Left cardiac atrium (tissue), 4 donors: ENCODE measurements at places on chromosomes 1 and 21.
A peak's percentile ranks its signal among the peaks of the same experiment; 100 is the strongest.

DNA sequence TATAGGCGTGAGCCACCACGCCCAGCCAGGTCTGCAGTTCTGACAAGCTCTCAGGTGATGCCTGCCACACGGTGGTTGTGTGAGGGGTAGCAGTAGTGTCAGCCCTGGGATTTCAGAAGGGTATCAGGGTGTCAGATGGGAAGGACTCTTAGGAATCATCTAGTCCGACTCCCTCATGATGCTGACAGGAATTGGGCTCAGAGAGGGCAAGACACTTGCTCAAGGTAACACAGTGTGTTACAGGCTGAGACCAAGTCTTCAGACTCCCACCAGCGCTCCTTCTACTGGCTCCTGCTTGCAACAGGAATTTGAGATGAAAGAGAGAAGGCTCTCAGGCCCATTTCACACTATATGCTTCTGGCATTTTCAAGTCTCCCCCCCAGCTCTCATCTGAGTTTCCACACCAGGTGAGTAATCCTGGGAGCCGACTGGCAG, 6.9 kb downstream of the HTR1D start:
- DNase-seq: no peak

DNA sequence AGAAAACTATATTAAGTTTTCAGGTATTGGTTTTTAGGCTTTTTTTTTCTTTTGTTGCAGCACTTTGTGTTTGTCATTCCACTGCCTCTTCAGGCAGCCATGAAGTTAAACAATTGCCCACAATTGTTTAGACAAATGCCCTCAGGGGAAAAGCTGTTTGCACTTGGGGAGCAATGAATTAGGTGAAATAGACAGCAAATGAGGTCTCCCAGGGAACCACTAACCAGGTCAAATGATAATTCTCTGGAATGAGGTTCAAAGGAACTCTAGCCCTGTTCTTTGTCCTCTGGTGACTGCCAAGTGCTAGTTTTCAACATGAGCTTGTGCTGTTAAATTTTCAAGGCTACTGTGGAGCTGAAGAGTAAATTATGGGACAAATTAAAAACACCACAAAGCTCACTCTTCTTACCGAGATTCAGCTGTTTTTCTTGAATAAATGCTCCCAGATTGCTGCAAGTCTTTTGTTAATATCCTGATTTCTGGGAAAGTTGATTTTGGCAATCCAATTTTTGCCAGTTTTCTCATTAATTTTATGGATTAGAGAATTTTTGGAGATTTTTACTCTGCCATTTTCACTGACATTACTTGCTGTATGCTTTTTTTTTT, 15.1 kb upstream of the MAB21L3 start:
- DNase-seq: no peak

- no peak for DNase-seq
These were observed 36.2 kb downstream of the CASQ2 start for GRCh38 chr1:115732316-115732715.

DNA sequence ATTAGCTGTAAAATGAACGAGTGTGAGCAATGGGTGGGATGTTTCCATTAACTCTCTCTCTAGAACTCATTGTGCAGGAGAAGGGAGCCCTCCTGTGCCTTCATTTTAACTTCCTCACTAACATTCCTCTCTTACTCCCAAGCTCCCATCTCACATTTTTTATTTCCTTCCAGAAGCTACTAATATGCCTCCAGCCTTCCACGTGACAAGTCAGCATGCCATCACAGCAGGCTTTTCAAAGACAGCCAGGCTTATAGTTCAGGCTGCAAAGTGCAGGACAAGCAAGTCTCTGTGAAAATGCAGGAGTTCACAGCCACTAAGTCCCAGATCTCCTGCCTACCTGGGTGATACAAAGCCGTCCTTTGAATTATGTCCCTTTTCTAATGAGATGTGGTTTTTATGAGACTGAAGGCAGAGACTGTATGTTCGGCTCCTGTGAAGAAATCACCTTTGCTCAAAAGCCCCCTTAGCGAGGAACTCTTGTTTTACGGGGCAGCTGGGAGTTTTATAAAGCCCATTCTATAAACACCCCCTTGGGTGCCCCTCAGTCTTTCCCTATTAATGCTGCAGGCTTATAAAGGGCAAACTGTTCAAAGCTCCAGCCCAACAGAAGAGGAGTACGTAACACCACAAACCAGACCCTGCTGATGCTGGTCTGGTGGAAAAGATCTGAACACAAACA, 14.8 kb upstream of the ANGPTL7 start:
- DNase-seq: no peak

GRCh38 chr1:6591222-6591621, 11.4 kb downstream of the ZBTB48 start:
- no peak for DNase-seq

DNA sequence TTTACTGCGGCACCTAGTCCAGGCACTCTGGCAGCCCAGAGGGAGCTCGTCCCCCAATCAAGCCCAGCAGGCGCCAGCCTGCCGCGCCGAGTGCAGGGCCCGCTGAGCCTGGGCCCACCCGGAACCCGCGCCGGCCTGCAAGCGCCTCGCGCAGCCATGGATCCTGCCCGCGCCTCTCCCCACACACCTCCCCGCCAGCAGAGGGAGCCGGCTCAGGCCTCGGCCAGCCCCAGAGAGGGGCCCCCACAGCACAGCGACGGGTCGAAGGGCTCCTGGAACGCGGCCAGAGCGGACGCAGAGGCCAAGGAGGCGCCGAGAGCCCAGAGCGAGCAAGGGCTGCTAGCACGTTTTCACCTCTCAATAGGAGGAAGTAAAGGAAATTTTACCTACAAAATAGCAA, 767.0 kb downstream of the MRPL39 start:
- no peak for DNase-seq

DNA sequence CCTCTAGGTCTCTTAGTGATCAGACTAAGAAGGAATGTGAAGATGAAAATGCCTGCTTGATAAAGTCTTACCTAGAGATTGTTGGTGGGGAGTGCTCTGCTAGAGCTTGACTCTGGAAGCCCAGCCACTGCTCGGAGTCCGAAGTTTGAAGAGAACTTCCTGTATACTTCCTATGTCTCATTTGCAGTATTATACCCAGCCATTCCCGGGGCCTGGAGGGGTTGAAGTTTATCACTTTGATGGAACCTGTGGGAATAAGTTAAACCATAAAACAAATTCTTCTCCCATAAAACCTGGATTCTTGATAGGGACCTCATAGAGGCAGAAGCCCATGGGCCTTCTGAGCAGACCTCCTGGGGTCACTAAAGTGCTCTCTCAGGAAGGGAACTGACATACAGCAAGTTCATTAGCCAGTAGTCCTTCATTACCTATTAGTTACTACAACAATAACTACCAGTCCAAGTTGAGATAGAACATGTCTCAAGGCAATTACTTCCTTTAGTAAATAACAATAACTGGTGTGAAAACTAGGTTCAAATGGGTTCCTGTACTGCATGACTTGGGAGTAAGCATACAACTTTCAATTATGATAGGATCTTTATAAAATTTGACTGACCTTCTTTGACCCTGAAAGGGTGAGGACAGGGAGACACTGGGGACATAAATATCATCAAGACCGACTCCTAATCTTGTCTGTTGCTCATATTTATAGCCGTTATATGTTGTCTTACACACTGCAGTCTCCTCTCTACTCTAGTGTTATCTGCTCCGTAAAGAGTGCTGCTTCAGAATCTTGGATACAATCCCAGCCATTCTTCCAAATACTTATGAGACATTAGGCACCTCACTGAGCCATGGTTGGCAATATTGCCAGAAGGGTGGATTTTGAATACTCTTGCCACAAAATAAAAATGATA, at the start of gene OR6N1:
OR6N1 (minus strand) TSS at position 246 of the 917 bp plus-strand sequence. CDS start 5,513 bp downstream, outside the sequence.
- no peak for DNase-seq

- peak; percentile 91 for DNase-seq
These were observed at the start of gene MAD2L2 for GRCh38 chr1:11681071-11681771. Gene MAD2L2 (minus strand): TSS chr1:11681148. CDS start chr1:11680601, 547 bp downstream.

GRCh38 chr1:85494074-85494903, 29.3 kb upstream of the DDAH1 start:
- no peak for DNase-seq

- DNase-seq: no peak
These were observed 227.7 kb downstream of the KAZN start for GRCh38 chr1:14826172-14826636.

DNA sequence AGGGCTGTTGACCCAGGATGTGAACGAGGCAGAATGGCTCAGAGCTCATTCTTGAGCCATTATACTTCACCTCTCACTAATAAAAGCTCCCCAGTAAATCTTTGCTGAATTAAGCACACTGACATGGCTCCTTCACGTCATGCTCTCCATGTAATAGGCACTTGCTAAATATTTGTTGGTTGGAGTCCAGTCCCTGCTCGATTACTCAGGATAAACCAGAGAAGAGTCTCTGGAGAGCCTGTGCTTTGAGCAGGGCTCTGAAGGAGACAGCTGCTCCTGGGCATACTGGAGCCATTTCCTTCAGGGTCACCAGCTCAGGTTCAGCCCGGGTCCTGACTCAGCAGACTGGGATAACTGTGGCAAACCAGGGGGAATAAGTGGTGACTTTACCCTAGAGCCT, 46.9 kb downstream of the HLX start:
- DNase-seq: no peak

DNA sequence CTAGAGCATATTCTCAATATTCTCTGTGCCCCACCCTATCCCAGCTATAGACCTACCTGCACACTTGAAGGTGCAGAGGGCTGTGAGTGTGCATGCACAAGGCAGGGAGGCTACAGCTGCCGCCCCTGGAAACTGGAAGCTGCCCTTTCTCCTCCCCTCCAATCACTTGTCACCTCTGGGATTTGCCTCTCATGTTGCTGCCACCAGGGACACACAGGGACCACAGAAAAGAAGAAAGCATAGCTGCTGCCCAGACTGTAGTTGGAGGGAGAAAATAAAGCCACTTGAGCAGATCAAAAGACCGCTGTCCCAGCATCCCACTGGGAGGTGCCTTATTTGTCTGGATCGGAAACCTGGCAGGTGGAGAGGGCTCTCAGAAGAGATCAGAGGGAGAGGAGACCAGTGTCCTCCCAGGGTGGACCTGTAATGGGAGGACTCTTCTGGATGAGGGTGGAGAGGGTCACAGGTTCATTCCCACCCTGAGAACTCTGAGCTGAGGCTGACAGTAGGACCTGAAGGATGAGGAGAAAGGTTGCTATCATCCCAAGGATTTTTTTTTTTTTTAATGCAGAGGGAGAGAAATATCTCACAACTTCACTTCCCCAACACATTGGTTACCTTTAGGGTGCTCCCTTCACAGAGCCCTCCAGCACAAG, 7.6 kb upstream of the INPP5B start:
- DNase-seq: no peak

- DNase-seq: no peak
These were observed 36.6 kb upstream of the NHLH2 start for GRCh38 chr1:115877511-115877910.

- no peak for DNase-seq
These were observed 4.7 kb downstream of the TMEM50A start for GRCh38 chr1:25342846-25343245.

DNA sequence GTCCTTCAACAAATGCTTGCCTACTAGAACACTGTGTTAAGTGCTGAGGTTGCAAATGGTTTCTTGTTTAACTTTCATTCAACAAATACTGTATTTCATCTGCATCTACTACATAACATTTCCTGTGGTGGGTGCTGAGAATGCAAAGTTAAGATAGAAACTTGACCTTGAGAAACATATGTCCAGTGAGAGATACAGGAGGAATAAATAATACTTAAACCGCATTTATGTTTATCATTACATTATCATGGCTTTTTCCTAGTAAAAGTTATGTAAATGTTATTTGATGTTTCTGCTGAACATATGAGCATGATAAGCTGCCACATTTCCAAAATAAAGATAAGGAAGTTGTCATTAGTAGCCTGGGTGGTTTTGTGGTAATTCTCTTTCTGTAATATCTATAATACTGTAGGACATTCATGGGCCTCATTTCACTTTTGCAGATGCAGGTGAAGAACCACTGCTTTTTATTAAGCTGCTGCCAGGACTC, 590.4 kb downstream of the PLPP3 start:
- DNase-seq: no peak

GRCh38 chr1:209830722-209831121, 3.0 kb downstream of the UTP25 start:
- no peak for DNase-seq

GRCh38 chr1:12052997-12053686, 10.0 kb upstream of the TNFRSF8 start:
- peak; percentile 65 for DNase-seq

DNA sequence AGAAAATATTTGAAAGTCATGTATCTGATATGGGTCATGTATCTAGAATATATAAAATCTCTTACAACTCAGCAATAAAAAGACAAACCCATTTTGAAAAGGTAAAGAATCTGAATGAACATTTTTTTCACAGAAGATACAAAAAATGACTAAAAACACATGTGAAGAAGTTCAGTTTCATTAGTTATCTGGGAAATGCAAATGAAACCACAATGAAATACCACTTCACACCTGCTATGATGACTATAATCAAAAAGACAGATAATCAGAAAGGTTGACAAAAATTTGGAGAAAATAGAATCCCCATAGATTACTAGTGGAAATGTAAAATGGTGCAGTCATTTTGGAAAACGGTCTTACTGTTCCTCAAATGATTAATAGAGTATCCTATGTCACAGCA, 631.0 kb downstream of the MRPL39 start:
- no peak for DNase-seq

DNA sequence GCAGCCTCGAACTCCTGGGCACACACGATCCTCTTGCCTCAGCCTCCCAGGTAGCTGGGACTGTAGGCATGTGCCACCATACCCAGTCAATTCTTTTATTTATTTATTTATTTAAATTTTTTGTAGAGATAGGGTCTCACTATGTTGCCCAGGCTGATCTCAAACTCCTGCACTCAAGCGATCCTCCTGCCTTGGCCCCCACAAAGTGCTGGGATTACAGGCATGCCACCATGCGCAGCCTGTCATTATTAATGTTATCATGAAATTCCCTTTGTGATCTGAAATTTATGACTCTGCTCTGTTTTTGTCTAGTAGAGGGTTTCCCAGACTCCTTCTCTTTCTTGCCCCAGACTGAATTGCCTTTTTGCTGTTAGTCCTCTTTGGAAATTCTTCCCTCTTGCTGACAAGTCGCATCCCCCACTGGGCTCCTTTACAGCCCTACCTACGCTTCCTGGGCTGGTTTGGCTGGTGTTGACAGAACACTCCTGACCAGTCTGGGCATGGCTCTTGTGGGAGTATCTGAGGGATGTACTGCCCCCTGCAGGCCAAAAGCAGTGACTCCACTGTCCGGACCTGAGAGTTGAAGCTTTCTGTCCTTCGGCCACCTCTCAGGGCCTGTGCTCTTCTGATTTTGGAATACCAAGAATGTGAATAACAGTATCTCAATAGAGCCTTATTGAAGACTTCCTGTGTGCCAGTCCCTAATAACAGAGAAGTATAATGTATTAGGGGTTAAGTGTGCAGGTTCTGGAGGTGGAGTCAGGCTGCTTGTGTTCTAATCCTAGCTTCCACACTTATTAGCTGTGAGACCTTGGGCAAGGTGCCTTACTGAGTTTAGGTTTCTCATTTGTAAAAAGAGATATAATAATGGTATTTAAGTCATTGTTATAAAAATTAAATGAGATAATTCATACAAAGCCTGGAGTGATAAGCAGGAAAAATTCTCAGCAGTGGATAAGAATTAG, 28.2 kb downstream of the TCEANC2 start:
- DNase-seq: peak; percentile 50

GRCh38 chr1:111706921-111707320, 32.3 kb downstream of the INKA2 start:
- no peak for DNase-seq
